Activated CD4-positive, alpha-beta T cell treated with anti-CD3 and anti-CD28 coated beads, Interleukin-2, amount 10 ng/mL, durations not matched to agents 7 days and 5 days (primary cell): ENCODE measurements at places on chromosomes 13 and 19. TPM values are rescaled to one million over a fixed set of nuclear protein-coding genes. Genes with fewer than 3 reads are reported as not detected.

Gene SHISA2
- total RNA-seq, result 0.32 TPM

Gene ZNF534
- not detected for total RNA-seq

Gene DDX39A
- total RNA-seq, result 232 TPM

Gene DOCK6
- not detected for total RNA-seq

Gene SLC17A7
- 0.15 TPM for total RNA-seq

DNA sequence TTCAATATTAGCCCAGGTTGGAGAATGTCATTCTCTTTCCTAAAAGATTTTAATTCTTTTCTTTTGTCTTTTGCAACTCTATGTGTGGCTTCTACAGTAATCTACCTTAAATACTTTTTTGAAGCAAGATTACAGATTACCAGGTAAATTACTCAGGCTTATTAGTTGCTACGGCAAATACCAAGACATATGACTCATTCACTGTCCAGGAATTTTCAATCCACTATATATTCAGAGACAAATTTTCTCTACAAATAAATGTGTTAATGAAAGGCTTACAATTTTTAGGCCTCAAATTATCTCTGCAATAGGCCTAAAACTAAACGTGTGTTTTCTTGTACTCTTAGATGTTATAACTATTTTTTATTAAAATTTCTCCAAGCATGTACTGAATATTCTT is 631.3 kb downstream of the DIAPH3 start:
- no peak for DNase-seq

- DNase-seq, result peak; percentile 23
These were observed 26.3 kb downstream of the CYP4F2 start for GRCh38 chr19:15871570-15871969.

DNA sequence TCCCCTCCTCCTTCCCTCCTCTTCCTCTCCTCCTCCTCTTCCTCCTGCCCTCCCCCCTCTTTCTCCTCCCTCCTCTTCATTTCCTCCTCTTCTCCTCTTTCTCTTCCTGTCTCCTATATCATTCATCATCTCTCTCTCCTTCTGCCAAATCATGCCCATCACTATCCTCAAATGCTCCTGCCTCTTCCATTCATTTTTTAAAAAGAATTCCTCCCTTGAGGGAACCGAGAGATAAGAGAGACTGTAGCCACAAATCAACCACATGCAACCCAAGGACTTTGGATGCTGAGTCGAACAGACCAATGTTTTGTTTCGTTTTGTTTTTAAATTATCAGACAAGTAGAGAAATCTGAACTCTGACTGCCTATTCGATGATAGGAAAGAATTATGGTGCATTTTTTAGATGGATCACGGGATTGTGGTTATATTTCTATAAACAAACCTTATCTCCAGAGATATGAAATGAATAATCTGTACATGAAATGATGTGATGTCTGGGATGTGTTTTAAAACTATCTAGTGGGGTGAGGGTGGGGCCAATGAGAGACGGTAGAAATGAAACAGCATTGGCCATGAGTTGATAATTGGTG is 9.5 kb upstream of the ZNF541 start:
- peak; percentile 27 for DNase-seq

DNA sequence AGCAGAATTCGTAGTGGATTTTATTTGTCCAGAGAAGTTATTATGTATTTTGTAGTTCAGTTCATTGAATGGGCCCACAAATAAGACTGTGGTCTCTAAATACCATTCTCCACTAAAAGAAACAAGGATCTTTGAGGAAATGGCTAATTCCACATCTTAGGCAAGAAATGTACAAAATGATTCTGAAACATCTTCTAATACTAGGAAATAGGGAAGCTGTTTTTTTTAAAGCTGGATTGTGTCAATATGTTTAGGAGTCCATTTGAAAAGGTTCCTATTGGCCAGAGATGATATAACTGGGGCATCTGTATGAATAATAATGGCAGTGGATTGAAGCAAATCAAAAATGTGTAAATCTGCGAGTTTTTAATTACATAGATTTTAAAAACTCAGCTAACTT is 88.5 kb upstream of the SIAH3 start:
- DNase-seq, result no peak

DNA sequence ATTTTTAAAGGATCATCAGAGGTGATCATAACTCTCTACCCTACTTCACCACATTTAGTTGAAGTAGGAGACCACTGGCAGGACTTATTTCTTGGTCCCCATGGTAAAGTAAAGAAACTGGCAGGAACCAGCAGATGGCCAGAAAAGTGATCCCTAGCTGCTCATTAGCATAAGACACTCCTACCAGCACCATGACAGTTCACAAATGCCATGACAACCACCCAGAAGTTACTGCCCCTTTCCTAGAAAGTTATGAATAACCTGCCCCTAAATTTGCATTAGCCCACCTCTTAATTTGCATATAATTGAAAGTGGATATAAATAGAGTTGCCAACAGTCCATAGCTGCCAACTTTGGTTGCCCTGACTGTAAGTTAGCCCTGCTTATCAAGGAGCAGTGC is 18.4 kb upstream of the RUBCNL start:
- no peak for DNase-seq

DNA sequence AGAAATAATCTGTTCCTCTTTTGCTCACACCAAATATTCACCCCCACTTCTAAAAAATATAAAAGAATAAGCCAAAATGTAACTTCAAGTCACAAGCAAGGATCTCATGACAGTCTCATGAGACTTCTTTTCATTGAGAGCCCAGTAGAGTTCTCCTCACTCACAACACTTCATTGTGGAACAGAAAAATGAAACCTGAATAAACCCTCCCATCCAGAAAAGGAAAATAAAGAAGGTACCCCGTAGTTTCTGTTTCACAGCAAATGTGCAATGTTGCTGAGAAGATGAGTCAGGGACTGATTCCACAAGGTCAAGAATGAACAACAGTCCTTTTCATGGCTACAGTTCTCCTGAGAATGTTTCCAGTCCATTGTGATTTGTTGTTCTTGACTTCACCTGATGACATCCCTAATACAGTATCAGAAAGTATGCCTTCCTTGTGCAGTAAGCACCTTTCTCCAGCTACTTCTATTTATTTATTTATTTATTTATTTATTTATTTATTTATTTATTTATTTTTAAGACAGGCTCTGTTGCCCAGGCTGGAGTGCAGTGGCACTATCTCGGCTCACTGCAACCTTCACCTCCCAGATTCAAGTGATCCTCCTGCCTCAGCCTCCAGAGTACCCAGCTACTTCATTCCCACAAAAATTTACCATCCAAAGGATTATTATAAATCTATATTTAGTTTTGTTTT is 6.4 kb upstream of the ZNF841 start:
- no peak for DNase-seq

DNA sequence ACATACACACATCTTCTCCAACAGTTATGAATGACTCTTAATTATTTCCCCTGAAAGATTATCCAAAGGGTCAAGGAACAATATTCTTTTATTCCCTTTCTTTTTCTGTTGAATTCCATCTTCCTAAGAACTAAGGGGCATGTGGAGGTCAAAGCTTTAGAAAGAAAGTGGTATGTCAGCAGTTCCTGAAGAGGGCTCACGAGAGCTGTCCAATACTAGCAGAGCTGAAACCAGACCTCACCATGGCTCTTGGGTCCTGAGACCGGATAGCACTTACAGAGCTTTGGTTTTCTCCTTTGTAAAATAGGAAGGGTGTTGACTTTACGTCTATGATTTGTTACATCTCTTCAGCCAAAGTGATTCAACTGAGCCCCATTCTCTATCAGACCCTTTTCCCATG is 109.8 kb upstream of the FREM2 start:
- DNase-seq, result no peak

- no peak for DNase-seq
These were observed 14.1 kb upstream of the RELB start for GRCh38 chr19:44987148-44987675.

DNA sequence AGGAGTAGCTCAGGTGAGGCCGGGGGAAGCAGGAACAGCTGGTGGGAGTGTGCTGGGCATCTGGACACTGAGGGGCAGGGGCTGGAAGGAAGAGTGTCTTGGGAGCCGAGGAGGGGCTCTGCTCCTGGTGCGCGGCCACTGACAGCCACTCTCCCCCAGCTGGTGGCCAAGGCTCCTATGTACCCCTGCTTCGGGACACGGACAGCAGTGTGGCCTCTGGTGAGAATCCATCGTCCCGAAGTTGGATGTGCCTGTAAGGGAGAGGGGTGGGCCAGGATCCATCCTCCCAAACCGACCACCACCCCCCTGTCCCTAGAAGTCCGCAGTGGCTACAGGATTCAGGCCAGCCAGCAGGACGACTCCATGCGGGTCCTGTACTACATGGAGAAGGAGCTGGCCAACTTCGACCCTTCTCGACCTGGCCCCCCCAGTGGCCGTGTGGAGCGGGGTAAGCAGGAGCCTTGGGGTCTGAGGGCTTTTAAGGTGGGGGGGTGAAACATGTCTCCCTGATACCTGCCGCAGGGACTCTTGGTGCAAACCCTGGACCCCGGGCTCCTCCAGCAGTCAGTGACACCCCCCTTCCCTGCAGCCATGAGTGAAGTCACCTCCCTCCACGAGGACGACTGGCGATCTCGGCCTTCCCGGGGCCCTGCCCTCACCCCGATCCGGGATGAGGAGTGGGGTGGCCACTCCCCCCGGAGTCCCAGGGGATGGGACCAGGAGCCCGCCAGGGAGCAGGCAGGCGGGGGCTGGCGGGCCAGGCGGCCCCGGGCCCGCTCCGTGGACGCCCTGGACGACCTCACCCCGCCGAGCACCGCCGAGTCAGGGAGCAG is 2.0 kb upstream of the USF2 start:
- DNase-seq, result no peak
